ENCODE measurements at places on chromosomes 5 and 9.

DNA sequence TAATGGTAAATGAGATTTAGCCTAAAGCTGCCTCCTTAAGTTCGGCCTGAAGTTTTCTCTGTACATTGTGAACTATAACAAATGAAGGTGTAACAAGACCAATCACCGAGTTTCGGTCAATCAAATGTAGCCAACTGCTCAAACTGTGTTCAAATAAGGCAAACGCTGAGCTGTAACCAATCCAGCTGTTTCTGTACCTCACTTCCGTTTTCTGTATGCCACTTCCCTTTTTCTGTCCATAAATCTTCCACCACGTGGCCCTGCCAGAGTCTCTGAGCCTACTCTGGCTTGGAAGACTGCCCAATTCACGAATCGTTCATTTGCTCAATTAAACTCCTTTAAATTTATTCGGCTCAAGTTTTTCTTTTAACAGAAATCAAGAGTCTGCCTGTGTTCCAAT is 193.5 kb upstream of the KLF9 start:
- DNase-seq: no peak

DNA sequence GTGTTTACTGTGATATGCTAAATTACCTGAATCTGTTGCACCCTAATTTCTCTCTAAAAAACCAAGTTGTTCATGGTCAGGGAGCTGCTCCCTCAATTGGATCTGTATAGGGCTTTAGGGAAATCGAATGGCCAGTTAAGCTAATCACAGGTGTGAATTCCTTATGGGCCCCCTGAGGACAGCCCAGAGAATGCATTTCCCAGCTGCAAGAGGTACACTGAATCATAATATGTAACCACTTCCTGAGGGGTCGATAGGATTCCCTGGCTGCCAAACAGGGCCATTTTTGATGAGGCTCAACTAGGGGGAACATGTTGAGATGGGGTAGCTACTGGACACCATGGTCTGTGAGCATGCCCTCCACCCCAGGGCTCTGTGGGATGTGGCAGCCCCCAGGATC is 478.6 kb downstream of the CCDC171 start:
- no peak for DNase-seq

- no peak for DNase-seq
Observed at GRCh38 chr9:128723352-128723865, 518 bp downstream of the ZDHHC12 start.

DNA sequence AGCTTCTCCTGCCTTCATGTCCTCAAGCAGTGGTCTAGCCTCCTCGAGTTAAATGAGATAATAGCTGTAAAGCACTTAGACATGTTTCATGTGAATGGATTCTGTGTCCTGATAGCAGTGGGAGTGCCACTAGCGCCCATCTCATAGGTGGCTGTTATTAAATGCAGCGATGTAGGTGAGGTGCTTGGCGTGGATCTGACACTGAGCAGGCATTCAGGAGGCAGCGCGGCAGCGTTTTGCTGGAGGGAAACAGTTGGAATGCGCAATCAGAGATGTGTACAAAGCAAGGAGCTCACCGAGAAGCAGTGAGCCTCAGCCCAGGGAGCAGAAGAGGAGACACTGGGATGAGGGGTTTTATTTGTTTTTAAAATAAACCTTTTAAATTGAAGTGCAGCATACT is 106.6 kb downstream of the RGS3 start:
- no peak for DNase-seq

DNA sequence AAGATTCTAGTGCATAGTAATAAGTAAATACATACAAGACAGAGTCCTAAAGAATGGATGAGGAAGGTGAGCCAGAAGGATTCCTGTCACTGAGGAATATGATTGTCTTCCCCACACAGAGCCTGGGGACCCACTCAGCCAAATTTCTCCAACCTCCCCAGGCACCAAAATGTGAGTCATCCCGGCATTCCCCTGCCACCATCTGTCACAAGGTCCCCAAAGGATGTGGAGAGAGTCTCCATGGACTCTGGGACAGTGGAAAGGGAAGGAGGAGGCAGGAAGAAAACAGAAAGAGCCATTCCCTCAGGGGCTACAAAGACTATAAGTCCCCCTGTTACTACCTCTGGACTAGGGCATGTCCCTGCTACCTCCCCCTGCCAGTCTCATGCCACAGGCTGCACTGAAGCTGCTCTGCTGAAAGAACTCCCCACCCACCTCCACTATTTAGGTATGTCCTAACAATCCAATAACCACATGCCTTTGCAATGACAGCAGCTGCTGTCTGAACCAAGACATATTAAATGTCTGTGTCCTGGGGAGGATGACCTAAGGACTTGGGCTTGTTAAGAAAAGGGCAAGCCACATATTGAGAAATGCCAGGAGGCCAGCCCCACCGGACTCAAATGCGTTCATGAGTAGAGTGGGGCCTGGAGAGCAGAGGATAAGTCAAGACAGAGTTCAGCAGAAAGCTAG is 10.7 kb upstream of the OR5C1 start:
- DNase-seq: peak; percentile 84

DNA sequence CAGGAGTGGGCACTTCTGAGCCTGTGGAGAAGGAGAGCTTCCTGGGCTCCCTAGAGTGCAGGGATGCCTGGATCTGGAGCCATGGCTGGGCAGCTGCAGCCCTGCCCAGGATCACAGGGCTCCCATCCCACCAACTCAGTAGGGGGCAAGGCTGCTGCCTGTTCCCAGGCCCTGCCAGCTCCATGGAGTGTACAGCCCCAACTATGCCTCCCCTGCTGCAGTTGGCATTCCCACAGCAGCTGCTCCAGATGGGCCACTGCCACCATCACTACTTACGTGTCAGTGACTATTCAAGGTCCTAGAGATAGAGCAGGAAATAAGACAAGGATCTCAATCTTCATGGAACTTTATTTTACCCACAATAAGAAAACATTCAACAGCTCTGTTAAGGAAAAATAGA is 107.1 kb upstream of the TNPO1 start:
- no peak for DNase-seq

All from fibroblast of gingiva (primary cell).